ENCODE measurements at places on chromosomes 5 and 9.

DNA sequence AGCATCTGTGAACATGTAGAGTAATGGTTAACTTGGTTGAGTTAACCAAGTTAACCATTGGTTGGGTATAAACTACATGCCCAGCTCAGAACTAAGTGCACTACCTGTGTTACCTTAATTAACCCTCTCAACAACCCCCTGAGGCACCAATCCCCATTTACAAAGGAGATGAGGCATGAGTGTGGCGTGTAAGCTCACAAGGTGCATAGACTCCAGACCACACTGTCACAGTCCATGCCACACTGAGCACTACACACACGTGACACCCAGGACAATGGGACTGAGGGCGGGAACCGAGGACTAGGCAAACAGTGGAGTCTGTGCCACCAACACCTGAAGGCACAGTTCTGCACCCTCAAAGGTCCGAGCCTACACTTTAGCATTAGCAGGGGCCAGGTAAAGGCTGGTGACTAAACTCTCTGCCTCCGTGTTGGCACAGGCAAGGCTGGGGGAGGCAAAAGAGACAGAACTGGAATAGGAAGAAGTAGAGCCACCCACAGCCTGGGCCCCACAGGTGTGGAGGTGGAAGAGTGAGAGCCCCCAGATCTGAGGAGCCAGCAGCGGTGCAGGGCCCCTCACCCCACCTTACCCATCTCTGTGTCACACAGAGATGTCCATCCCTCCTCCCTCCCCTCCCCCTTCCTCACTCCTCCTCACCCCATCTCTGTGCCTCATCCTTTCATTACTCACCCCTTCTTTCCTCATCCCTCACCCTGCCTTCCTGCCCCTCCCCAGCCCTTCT, 2.2 kb upstream of the DNAJB5 start:
- no peak for DNase-seq

GRCh38 chr5:162752612-162753011, 684.8 kb upstream of the CCNG1 start:
- no peak for DNase-seq

- no peak for DNase-seq
Observed at GRCh38 chr5:161481922-161482321, 64.6 kb downstream of the GABRB2 start.

GRCh38 chr9:109969573-109970237, 189.7 kb downstream of the PALM2AKAP2 start:
- DNase-seq: no peak

DNA sequence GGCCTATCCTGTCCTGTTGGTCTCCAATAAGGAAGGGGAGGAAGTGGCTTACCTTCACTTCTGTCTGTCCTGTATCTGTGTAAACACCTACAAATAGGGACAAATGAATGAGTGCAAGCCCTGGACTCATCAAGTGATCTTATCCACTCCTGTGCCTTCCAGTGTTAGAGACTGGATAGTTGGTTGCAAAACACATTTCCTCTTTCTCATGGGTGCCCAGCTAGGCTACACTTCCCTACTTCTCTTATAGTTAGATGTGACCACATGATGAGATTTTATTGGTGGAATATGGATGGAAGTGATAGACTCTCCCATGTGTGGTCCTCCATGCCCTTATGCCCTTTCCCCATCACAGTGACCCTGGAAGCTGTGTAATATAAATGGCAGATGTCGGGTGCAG, 16.9 kb upstream of the PFDN1 start:
- no peak for DNase-seq

GRCh38 chr5:133386662-133387061, 225.7 kb downstream of the FSTL4 start:
- no peak for DNase-seq

Data from H54 (cell line).